ENCODE measurements at places on chromosomes 1 and 21.

GRCh38 chr1:96730574-96731298 is 9.2 kb downstream of the PTBP2 start:
- no peak for DNase-seq

DNA sequence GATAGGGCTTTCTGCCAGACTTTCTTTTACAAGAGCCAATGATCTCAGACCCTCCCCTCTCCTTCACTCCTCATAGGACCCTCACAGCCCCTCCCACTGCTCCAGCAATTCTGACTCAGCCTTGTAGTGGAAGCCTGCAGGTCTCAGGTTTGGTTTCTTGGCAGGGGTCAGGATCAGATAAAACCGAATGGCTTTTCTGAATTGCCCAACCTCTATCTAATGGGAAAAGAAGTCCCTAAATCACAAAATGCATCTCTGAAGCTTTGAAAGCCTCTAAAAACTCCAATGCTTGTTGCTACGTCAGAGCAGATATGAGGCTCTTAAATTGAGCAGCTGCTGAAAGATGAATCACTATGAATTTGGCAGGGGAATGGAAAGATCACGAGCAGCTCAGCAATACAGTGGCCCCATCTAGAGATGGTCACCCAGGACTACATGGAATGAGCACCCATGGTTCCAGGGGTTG is 74.5 kb downstream of the NID1 start:
- DNase-seq: no peak

- no peak for DNase-seq
Observed at GRCh38 chr1:52955129-52955970, 28.3 kb downstream of the SCP2 start.

GRCh38 chr1:155004352-155005075 is 1.9 kb downstream of the ZBTB7B start:
- DNase-seq: no peak

DNA sequence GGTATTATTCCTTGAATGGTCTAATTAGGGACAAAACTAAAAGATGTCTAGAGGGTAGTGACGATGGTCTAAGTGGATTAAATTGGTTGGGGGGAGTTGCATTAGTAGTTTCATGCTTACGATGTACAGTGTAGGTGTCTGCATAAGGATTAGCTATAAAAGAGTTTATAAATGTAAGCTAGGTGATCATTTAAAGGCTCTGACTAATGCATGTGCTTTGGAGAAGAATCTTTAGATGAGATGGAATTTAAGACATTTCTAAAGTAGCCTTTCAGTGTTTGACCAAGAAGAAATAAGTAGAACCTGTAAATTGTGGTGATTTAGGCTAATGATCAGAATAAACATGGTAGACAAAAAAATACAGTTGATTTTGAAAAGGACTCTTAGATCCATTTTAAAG is 7.4 kb downstream of the SYT14 start:
- DNase-seq: no peak

Measured in SIG-M5 (cell line).